Stimulated activated CD4-positive, alpha-beta T cell treated with anti-CD3 and anti-CD28 coated beads, TNF-alpha, amount 100 ng/mL, for 1 hour (primary cell): ENCODE measurements at places on chromosomes 5 and 9.

- DNase-seq: no peak
Observed at GRCh38 chr9:127711831-127712274, 3.6 kb downstream of the PTRH1 start.

DNA sequence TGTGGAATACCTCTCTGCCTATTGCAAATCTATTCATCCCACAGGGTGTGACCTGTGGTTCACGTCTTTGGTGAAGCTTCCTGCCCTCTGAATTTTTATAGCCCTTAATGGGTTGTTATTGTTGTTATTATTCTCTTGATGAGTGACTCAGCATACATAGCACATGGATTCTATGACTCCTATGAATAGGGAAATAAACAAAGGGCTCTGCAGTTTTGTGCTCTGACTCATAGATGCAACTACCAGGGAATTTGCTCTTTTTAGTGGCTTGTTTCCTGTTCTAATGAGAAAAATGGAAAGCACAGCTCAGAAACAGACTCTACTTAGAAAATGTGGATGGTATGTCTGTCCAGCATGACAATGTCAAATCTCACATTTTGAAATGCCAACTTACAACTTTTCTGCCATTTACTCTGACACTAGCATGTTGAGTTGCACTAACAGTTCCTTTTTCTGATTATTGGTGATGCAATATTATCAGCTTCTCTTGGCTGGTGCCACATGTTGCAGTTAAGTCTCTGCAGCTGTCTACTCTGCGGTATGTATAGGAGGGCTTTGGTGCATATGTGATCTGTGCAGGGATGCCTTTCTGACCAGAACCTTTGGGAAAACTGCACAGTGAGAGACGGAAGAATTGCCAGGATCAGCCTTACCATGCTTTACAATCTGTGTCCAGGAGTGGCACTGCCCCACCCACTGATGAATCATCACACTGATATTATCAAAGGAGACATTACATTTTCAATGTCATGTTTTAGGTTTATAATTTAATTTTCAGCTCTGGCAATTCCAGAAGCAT is 996.4 kb upstream of the WWC1 start:
- no peak for DNase-seq

DNA sequence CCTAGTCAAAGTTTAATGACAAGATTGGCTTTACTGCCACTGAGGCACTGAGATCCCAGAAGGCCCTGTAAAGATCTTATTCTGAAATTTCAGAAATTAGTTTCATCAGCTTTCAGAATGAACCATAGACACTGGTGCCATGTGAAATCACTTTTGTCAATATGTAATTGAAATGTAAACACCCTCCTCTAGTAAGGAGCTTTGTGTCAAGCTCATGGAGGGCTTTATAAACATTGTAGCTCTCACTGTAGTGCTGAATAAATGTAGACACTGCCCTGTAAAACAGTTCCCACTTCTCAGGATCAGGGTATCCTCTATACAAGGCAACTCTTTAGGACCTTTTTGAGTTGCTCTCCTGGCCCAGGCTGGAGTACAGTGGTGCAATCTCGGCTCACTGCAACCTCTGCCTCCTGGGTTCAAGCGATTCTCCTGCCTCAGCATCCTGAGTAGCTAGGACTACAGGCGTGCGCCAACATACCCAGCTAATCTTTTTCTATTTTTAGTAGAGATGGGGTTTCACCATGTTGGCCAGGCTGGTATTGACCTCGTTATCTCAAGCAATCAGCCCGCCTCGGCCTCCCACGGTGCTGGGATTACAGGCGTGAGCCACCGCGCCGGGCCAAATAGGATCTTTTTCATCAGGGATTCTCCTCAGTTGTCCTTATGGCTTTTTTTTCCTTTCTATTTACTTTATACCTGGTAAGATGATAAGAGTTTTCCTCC is 1823.9 kb upstream of the CDH9 start:
- DNase-seq: no peak

DNA sequence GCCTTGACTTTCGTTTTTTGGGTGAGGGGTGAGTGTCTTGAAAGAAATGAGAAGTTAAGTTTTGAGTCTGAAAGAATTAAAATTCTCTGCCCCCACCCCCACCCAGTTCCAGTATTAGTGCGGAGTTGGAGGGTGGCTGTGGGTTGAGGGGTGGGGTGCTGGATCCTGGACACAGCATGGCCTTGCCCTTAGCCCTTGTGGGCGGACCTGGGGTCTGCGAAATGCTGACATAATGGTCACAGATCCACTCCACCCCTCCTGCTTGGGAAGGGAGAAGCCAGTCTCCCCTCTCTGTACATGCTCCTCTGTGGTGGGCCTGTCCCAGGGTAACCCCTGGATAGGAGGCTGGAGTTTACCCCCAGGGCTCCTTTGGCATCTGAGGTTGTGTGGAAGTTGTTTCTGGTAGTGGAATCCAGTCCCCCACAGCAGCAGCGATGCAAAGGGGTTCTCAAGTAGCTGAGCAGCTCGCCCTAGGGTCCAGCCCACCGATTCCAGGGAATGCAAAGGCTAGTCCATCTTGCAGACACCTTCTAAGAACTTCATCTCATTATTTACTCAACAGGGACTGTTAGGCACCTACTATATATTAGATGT is 42.8 kb upstream of the TCF7 start:
- DNase-seq: no peak

DNA sequence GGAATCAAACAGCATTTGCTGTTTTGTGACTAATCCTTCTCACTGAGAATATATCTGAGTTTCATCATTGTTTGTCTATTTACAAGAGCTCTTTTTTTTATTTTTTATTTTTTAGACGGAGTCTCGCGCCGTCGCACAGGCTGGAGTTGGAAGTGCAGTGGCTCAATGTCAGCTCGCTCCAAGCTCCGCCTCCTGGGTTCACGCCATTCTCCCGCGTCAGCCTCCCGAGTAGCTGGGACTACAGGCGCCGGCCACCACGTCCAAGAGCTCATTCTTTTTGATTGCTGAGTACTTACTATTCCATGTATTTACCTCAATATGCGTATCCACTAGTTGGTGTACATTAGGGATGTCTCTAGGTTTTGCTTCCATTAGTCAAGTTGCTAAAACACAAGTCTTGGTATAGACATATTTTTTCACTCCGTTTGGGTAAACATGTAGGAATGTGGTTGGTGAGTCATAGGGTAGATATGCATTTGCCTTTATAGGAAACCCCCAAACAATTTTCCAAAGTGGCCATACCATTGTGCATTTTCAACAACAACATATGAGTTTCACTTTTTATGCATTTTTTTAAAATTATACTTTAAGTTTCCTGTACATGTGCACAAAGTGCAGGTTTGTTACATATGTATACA is 1005.0 kb upstream of the CDH10 start:
- DNase-seq: no peak
